ENCODE measurements at places on chromosomes 11 and 22. TPM values are rescaled to one million over a fixed set of nuclear protein-coding genes. Genes with fewer than 3 reads are reported as not detected.

The AP5B1 gene
- total RNA-seq, result 5.3 TPM

DNA sequence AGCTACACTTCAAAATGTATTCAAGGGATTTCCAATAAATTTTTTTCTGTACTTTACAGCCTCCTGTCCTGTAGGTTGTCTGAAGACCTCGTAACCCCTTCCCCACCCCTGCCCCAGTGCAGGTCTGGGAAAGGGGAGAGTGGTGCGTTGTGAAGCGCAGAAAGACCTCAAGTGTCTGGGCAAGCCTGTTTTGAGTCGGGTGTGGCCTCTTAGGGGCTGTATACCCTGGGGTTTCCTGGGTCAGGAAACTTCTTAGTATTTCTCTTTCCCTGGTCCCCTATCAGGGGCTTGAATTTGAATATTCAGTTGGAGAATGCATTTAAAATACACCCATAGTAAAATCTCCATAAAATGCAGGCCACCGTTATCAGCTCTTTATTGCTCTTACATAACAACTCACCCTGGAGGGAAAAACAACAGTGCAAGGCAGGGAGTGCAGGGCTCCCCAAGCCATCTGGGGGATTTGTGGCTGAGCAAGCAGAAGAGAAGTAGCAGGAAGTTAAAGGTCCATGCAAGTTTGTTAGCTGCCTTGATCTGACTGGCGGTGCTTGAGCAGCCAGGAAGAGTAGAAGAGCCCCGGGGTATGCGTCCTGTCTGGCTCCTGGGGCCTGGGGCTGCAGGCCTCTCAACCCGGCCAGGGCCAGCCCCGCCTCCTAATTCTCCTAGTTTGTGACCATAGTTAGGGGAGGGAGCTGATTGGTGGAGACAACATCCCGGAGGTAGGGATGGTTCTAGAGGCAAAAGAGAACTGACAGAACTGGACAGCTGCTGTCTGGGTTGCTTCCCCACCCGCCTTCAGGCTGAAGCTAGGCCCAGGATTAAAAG lies 25.7 kb downstream of the ARHGAP1 start:
- H3K4me3 ChIP-seq, result no peak overlapping the region
- no peaks in the 10 kb centered on the region for H3K27me3 ChIP-seq
- H3K36me3 ChIP-seq, result peaks cover 72% of the 10 kb centered on the region
- peaks cover 31% of the 10 kb centered on the region for H3K4me1 ChIP-seq
- H3K27ac ChIP-seq, result peak overlapping the region; percentile 75

DNA sequence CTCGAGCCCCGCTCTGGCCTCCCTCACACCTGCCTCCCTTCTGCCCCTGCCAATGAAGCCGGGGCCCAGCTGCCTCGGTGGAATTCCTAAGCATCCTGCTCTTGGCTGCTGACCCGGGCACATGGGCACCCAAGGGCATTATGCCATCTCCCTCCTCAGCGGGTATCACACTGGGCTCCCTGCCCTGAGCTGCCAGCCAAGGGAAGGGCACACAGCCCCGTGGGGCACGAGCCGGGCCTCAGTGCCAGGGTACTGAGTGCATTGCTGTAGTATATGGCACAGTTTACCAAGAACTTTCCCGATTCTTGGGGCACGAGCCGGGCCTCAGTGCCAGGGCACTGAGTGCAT lies 43.8 kb upstream of the JAM3 start:
- H3K36me3 ChIP-seq, result no peaks in the 10 kb centered on the region
- no peak overlapping the region for H3K4me3 ChIP-seq
- no peak for DNase-seq

GRCh38 chr22:29511126-29511862 lies 31.3 kb downstream of the NEFH start:
- no peak overlapping the region for H3K27ac ChIP-seq
- no peaks in the 10 kb centered on the region for H3K4me1 ChIP-seq
- peaks cover 80% of the 10 kb centered on the region for H3K36me3 ChIP-seq
- DNase-seq, result no peak
- no peaks in the 10 kb centered on the region for H3K27me3 ChIP-seq
- no peak overlapping the region for H3K4me3 ChIP-seq

GRCh38 chr22:25404556-25404927 lies 159.9 kb upstream of the GRK3 start:
- H3K4me1 ChIP-seq, result peaks cover 23% of the 10 kb centered on the region
- H3K36me3 ChIP-seq, result no peaks in the 10 kb centered on the region
- DNase-seq, result no peak
- peak overlapping the region; percentile 92 for H3K4me3 ChIP-seq

DNA sequence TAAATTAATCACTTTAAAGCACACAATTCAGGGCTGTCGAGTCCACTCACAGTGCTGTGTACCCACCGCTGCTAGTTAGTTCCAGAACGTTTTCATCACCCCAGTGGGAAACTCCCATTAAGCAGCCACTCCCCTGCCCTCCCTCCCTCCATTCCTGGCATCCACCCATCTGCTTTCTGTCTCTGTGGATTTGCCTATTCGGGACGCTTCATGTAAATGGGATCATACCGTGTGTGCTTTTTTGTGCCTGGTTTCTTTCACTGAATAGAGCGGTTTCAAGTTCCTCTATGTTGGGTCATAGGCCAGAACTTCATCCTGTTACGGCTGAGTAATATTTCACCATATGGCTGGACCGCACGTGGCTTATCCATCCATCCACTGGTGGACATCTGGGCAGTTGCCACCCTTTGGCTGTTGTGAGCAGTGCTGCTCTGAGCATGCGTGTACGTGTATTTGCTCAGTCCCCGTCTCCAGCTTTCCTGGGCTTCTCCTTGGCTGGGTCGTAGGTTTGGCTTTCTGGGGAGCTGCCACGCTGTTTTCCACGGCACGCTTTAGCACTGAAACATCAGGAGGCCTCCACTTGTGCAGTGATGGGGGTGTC lies 30.1 kb downstream of the ARHGAP8 start:
- H3K27me3 ChIP-seq, result no peaks in the 10 kb centered on the region
- no peaks in the 10 kb centered on the region for H3K36me3 ChIP-seq
- no peaks in the 10 kb centered on the region for H3K4me1 ChIP-seq
- H3K4me3 ChIP-seq, result no peak overlapping the region
- DNase-seq, result no peak
- no peak overlapping the region for H3K27ac ChIP-seq

DNA sequence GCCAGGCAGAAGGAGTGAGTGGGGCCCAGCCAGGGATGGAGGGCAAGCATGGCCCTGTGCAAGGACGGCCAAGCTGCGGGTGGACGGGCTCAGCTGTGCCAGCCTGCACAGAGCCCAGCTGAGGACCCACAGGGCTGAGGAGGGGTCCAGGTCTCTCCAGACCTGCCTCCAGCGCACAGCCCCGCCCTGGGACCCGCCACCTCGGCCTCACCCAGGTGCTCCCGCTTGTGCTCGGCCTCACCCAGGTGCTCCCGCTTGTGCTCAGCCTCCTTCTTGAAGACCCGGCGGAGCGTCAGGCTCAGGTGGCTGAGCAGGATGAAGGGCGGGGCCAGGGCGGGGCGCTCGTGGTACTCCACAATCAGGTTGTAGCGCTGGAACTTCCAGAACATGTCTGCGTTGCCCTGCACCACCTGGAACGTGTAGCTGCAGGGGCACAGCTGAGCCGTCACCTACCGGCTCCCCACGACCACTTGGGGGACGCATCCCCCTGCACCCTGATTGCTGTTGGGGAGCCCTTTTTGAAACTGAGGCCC lies 6.4 kb downstream of the TSSC4 start:
- H3K27me3 ChIP-seq, result no peaks in the 10 kb centered on the region
- DNase-seq, result no peak
- no peak overlapping the region for H3K4me3 ChIP-seq
- peaks cover 22% of the 10 kb centered on the region for H3K36me3 ChIP-seq
- no peak overlapping the region for H3K27ac ChIP-seq

The MYO7A gene
- 1.5 TPM for total RNA-seq

GRCh38 chr22:17791196-17791595 lies 16.9 kb upstream of the BID start:
- no peak overlapping the region for H3K27ac ChIP-seq
- no peaks in the 10 kb centered on the region for H3K36me3 ChIP-seq
- no peak for DNase-seq

DNA sequence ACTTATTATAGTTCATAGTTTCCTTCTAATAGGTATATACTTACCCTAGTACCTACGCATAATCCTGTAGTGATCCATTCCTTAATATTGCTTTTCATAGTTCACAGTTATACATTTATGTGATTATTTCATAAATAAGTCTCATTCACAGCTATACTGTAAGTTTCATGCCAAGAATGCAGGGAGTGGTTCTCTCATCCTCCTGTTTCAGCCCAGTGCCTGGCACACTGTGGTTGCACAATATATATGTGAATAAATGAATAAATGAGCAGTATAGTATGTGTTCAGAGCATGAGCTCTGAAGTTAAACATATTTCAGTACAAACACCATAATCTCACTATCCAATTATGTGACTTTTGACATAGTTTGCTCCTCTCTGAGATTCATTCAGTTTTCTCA lies 115.8 kb downstream of the MAML2 start:
- H3K27ac ChIP-seq, result no peak overlapping the region
- no peak overlapping the region for H3K4me3 ChIP-seq
- H3K36me3 ChIP-seq, result no peaks in the 10 kb centered on the region
